ENCODE measurements at places on chromosomes 6 and 20.

DNA sequence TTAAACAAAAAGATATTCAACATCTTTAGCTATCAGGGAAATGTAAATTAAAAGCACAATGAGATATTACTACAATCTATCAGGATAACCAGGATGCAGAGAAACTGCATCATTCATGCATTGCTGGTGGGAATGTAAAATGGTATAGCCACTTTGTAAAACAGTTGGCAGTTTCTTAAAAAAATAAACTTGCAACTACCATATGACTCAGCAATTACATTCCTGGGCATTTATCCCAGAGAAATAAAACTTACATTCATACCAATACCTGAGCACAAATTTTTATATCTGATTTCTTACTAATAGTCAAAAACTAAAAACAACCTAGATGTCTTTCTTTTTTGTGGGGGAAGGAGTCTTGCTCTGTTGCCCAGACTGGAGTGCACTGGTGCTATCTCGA, 190.3 kb upstream of the TAB2 start:
- no peak for DNase-seq

- no peak for DNase-seq
These were observed 153.5 kb downstream of the ZMYND8 start for GRCh38 chr20:47202733-47203667.

- DNase-seq, result no peak
These were observed 592.7 kb upstream of the SLC35B3 start for GRCh38 chr6:9028086-9028485.

GRCh38 chr6:156780102-156780641, 3.0 kb downstream of the ARID1B start:
- DNase-seq, result no peak

DNA sequence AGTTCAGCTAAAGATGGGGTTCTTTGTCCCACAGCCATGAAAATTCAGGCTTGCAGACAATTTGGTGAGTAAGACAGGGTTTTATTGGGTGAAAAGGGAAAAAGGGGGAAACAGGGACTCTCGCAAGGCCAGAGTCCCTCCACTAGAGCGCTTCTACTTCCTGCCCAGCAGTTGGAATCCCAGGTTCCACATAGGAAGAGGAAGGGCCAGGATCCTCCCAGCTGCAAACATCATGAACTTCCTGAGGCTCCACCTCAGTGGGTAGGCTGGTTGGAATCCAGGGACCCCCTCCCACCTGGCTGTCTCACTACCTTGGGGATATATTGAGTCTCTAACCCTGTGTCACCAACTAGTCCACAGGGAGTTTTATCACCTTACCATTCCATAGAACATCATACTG, 39.5 kb upstream of the PRSS16 start:
- DNase-seq, result no peak

- no peak for DNase-seq
These were observed 1.5 kb downstream of the COL21A1 start for GRCh38 chr6:56245903-56246351.

GRCh38 chr6:23940466-23940865, 185.5 kb upstream of the NRSN1 start:
- DNase-seq, result no peak

DNA sequence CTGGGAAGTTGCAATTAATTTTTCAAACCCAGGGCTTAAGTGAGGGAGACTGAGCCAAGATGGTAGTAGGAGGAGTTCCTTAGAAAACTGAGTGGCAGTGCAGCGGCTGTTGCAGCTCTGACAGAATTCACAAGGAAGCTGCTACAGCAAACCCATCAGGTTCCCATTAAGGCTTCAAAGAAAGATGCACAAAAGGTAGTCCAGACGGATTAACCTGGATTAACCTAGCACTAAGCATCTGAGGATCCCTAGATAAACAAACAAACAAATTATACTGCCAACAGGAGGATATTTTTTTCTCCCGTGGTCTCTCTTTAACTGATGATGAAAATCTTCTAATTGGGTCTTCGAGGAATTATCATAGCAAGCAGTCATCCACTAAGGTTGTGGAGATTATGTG, 5.2 kb downstream of the TENT5A start:
- DNase-seq, result no peak

DNA sequence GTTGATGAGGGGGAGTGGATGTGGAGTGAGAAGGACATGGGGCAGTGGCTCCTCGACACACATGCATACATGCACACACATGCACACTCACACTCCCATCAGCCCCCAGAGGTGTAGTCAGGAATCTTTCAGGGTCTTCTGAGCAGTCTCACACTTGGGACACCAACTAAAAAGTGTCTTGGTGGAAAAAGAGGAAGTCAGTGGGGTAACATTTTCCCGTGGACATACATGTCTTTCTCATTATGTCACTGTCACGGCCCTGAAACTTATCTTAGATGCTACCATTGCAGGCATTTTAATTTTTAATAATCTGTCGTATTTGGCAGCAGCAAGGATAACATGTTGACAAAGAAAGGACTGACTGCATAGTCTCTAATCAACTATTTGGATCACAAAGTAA, 261.1 kb downstream of the ADGRG6 start:
- no peak for DNase-seq

- DNase-seq, result no peak
These were observed 37.5 kb upstream of the SMOC2 start for GRCh38 chr6:168403370-168404005.

DNA sequence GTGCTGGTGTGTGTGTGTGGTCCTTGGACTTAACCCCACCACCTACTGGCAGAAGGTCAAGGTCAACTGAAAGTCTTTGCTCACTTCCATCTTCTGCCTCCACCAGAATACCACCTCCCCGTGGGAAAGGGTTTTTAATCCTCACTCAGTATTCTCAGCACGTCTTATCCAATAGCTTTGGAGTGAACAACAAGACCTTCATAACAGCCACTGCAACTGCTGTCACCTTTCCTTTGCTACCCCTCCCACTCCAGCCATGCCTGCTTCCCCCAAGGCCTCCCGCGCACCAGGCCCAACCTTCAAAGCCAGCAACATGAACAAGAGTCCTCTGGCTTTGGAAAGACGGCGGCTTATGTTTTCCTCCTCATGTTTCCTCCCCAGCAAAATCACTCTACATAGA, 787 bp upstream of the BTN2A2 start:
- no peak for DNase-seq

Measured in stimulated activated CD4-positive, alpha-beta T cell treated with anti-CD3 and anti-CD28 coated beads, Interleukin-12 subunit alpha, Interleukin-12 subunit beta, amount 100 ng/mL, for 4 hours (primary cell).